ENCODE measurements at places on chromosomes 5 and 9. TPM values are rescaled to one million over a fixed set of nuclear protein-coding genes. Genes with fewer than 3 reads are reported as not detected.

DNA sequence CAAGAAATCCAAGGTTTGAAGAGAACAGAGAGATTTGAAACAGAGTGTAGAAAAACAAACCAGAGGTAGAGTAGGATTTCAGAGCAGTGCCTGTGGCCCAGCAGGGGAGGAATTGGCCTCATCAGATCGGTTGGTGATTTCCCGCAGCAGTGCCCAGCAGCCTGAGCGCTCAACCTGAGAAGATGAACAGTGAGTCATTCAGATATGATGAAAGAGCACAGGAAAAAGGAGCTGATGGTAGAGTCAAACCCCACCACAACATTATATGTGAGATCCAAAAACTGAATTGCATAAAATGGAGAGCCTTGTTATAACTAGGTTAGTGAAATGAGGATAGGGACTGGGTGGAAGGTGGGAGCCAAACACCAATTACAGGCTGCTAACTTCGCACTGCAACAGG lies 248.9 kb downstream of the PIK3R1 start:
- peak; percentile 80 for DNase-seq

The SCGB3A2 gene
- not detected for total RNA-seq

DNA sequence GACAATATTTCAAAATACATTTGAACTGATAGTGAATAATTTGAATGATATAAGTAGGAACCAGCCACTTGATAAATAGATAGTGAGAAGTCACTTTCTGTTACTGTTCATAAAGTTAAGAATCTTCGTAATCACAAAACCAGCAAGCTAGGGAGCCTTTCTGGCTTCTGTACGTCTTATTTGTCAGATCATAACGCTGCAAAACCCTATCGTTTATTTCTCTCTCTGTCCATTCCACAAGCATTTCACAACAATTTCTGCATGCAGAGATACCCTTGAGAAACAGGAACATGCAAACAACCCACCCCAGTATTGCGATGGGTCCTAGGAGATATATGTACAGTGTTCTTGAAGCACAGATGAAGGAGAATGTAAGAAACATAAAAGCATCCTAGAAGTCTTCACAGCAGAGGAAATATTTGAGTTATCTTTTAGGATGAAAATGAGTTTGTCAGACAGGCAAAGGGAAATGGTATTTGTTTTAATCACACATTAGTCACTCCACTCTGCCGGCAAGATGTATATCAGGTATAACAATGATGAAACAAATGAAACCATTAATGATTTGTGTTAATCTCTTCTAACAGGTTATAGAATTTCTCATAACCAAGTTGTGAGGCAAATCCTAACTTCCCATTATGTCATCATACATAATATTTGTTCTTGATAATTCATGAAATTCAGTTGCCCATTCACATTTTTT lies 668.7 kb upstream of the FTMT start:
- DNase-seq = no peak

The SAXO1 gene
- not detected for total RNA-seq

The PCDHA10 gene
- total RNA-seq = not detected

- no peak for DNase-seq
Observed at GRCh38 chr5:67510204-67510603, 313.6 kb upstream of the CD180 start.

The FOXD4L4 gene
- not detected for total RNA-seq

DNA sequence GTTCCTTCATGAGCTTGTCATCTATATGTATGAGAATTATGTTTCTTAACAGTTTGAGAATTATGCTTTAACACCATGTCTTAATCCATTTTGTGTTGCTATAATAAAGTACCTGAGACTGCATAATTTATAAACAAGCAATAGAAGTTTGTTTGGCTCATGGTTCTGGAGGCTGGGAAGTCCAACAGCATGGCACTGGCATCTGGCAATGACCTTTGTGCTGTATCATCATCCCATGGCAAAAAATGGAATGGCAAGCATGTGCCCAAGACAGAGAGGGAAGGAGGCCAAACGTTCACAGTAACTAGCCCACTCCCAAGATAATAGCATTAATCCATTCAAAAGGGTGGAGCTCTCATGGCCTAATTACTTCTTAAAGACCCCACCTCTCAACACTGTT lies 67.6 kb downstream of the MTX3 start:
- no peak for DNase-seq

GRCh38 chr9:121675969-121676822 lies 24.8 kb downstream of the DAB2IP start:
- DNase-seq = no peak

- DNase-seq = no peak
Observed at GRCh38 chr9:14344941-14345353, 31.0 kb upstream of the NFIB start.

GRCh38 chr5:119435436-119436132 lies 16.7 kb upstream of the HSD17B4 start:
- peak; percentile 28 for DNase-seq

GRCh38 chr9:32577316-32577715 lies 4.4 kb upstream of the NDUFB6 start:
- no peak for DNase-seq

DNA sequence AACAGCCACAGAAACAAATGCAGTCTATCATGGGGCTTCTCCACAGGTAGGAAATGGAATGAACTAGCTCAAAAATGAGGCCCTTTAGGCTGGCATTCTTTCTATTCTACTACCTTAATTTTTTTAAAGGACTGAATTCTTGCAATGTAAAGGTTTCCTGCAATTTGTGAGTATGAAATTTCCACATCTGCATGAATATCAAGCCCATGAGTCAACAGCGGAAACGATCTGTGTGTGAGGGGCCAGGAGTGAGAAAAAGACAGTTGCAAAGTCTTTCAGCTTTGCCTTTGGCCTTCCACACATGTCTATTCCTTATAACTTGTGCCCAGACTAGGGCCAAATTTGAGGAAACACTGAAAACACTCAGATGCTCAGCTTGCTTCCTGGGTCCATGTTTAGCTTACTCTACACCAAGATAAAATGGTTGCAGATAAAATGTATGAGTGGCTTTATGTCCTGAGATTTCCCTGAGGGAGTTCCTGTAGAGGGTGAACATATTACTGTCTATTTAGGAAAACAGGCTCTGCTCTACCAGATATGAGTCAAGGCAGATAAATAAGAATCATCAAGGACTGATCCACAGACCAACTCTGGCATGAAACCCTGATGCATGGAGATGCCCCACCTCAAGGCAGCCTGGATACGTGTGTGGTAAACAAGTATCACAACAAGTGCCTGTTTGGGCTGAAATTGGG lies 46.5 kb downstream of the RETREG1 start:
- peak; percentile 72 for DNase-seq

- peak; percentile 35 for DNase-seq
Observed at GRCh38 chr5:8550921-8551320, 682.0 kb downstream of the MTRR start.

The MORN5 gene
- total RNA-seq = not detected

The ADAMTS12 gene
- 31.7 TPM for total RNA-seq

The PKD2L2 gene
- not detected for total RNA-seq

DNA sequence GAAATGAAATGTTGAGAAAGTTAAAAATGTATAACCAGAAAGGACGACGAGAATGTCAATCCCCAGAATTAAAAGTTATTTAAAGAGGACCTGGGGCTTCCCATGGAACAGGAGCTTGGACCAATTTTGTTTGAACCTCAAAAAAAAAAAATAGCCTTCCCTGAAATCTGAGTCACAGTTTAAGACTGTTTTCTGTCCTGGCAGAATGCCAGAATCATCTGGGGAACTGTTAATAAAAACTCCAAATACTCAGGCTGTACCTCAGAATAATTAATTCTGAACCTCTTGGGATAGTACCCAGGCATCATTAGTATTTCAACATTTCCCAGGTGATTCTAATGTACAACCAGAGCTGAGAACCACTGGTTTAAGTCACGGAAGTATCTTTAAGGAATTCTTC lies 102.2 kb upstream of the SLCO6A1 start:
- DNase-seq = peak; percentile 53

- DNase-seq = peak; percentile 79
Observed at GRCh38 chr5:322281-322941, 897 bp downstream of the AHRR start.

- DNase-seq = peak; percentile 29
Observed at GRCh38 chr9:75866273-75866871, 24.1 kb upstream of the PCSK5 start.

GRCh38 chr5:25909163-25909562 lies 1129.2 kb downstream of the CDH9 start:
- no peak for DNase-seq

GRCh38 chr9:72154468-72155285 lies 5.4 kb downstream of the GDA start:
- DNase-seq = no peak

- no peak for DNase-seq
Observed at GRCh38 chr9:82369251-82369945, 380.8 kb downstream of the SPATA31D1 start.

DNA sequence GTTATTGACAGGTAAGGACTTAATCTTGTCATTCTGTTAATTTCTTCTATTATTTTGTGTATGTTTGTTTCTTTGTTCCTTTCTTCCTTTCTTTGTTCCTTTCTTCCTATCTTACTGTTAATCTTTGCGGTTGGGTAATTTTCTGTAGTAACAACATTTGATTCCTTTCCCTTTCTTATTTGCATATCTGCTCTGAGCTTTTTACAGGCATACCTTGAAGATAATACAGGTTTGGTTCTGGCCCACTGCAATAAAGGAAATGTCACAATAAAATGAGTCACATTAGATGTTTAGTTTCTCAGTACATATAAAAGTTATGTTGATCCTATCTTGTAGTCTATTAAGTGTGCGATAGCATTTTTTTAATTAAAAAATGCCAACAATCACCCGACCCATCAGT lies 440.7 kb downstream of the NFIB start:
- DNase-seq = no peak

The GRIN1 gene
- total RNA-seq = not detected

GRCh38 chr9:33943389-33943788 lies 105.3 kb downstream of the UBAP2 start:
- no peak for DNase-seq

The IL33 gene
- not detected for total RNA-seq

- no peak for DNase-seq
Observed at GRCh38 chr9:33189331-33189791, 22.2 kb upstream of the B4GALT1 start.

DNA sequence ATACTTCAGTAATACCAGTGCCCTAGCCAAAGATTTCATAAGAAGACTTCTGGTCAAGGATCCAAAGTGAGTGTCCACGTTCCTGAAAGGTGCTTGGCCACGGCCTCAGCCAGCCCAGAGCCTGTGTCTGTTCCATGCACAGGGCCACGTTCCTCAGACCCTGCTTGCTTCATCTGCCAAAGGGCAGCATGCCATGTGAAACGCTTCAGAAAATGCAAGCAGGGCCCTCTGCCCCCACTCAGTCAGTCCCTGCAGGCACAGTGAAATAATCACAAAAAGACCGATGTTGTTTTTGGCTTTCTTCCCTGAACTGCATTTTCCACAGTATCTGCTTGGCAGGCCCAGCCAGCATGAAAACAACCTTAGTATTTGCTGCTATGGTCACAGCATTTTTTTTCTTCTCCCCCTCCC lies 85.5 kb upstream of the CTSL start:
- DNase-seq = peak; percentile 63

- no peak for DNase-seq
Observed at GRCh38 chr5:119913425-119913824, 284.1 kb downstream of the FAM170A start.

The LECT2 gene
- not detected for total RNA-seq

DNA sequence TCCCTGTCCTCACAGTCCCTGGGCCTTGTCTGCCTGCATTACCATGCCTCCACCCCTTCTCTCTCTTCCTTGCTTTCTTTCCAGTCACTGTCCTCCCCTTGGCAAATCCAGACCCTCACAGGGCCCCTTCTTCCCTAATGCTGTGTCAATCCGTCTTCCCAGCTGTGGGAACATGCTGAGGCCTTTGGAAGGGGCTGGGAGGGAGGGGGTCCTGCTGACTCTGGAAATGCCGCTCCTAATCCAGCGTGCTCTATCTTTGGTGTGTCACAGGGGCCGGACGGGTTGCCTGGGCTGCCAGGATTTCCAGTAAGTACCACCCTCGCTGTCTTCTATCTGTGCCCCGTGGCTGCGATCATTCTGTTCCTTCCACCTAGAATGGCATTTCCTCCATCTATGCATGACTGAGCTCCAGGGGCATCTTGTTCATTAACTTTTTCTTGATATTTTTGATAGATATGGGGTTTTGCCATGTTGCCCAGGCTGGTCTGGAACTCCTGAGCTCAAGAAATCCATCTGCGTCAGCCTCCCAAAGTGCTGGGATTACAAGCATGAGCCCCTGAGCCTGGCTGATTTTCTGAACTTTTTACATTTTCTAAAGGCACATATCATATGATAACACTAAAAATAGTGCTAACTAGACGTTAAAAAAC lies 64.5 kb upstream of the TGFBR1 start:
- DNase-seq = no peak

The SLC27A6 gene
- total RNA-seq = not detected

DNA sequence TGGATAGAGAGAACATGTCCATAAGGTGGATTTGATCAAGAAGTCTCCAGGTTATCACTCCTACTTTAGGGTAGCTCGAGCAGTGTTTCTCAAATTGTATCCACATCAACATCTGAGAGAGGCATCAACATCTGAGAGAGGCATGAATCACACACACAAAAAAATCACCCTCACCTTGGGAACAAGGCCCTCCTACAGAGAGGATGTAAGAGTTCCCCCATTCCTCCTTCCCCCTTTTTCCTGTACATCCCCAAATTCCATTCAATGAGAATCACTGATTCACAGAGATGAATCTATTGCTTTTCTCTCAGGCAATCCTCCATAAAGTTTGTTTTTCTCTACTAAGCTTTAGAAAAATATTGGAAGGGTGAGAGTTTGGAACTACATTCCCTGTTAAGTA lies 233.4 kb upstream of the CDH6 start:
- DNase-seq = no peak

The ANAPC2 gene
- 8.1 TPM for total RNA-seq

The SLC44A1 gene
- total RNA-seq = 49.6 TPM

The NR5A1 gene
- total RNA-seq = not detected

- DNase-seq = no peak
Observed at GRCh38 chr9:126343271-126343700, 16.7 kb downstream of the MVB12B start.

DNA sequence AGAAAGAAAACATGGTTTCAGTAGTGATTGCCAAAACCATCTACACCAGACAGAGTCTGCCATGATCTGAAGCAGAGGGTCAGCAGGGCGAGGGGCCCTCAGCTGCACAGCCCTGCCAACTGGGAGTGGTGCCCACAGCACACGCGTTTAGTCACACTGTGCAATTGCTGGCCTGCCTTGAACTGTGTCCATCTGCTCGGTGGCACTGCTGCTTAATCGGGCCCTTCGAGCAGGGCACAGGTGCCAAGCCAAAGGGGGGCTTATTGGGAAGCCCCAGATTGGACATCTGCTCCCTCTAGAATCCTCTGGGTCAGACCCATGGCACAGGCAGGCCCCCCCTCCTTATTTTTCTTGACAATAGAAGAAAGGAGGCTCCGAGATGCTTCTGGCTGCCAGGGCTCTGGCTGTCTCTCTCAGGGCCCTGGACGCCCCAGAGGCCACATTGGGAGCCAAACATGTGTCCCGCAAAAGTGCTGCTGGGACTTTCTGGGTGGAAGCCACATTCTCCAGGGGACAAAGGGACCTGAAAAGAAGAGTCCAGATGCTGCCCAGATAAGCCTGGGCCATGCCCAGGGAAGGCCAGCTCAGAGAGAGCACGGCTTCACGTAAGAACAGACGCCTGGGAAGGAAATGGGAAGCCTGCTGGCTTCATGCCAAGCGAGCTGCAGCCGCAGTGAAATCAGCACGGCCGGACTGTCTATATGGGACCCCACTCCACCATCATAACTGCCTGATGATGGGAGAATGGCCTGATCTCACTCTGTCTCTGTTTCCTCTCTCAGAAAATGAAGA lies 349.2 kb downstream of the GADD45G start:
- no peak for DNase-seq

The GOLM1 gene
- 29.9 TPM for total RNA-seq

The LSM11 gene
- 2.3 TPM for total RNA-seq

GRCh38 chr9:111041902-111042301 lies 3.6 kb upstream of the LPAR1 start:
- peak; percentile 79 for DNase-seq
